GM12891 (cell line): ENCODE measurements at places on chromosomes 3 and 15.

DNA sequence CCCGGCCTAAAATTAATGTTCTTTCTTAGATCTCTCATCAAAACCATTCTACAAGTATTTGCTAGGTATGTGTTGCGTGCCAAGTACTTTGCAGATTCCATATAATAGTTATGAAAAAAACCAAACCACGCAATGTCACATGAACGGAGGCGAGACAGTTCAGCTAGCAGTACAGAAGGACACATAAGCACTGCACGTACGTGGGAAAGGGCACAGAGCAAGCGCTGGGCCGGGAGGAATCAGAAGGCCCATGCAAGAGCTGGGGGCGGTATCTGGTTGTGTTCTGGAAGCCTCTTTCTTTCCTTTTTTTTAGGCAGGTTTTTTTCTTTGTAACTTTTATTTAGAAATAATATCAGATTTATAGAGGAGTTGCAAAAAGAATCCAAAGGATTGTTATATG lies 11.3 kb downstream of the PDIA5 start:
- no peak for DNase-seq

DNA sequence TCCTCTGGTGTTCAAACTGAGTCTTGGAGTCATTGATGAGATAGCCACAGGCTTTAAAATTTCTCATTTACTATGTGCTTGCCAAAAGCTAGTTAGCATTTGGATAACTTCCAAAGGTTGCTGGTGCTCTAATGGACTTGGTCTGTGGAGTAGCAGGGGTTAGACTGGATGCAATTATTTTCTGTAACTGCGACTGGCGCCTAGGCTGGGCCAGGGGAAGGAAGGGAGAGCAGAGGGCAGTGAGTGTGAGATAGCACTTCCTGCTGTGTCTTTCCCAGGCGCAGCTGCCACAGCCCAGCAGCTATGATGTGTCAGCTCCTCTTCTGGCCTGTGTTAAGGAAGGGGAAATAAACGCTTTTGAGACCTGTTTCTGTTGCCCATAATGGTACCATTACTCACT lies 98.6 kb downstream of the MYRIP start:
- no peak for DNase-seq

DNA sequence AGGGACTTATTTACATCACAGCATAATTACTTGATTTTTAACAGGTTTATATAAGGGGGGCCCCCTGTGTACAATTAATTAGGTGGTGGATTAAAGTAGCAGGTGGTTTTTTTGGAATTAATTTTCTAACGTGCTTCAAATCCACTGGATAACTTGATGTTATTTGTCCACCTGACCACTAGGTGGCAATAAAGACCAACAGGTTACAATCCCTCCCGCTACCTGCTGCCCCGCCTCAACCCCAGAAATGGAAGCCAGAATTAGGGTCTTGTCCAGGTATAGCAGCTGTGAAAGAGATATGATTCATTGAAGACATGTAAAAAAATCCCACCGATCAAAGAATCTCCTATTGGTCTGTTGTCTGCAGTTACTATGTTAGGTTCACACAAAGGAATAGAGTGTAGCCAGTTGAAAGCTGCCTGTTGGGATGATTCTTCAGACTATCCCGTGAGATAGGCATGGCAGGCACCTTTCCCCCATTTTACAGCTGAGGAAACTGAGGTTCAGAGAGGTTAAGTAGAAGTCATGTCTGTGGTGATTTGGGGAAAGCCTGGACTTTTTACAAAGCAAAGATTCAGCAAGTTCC lies 44.0 kb downstream of the MFSD1 start:
- no peak for DNase-seq

DNA sequence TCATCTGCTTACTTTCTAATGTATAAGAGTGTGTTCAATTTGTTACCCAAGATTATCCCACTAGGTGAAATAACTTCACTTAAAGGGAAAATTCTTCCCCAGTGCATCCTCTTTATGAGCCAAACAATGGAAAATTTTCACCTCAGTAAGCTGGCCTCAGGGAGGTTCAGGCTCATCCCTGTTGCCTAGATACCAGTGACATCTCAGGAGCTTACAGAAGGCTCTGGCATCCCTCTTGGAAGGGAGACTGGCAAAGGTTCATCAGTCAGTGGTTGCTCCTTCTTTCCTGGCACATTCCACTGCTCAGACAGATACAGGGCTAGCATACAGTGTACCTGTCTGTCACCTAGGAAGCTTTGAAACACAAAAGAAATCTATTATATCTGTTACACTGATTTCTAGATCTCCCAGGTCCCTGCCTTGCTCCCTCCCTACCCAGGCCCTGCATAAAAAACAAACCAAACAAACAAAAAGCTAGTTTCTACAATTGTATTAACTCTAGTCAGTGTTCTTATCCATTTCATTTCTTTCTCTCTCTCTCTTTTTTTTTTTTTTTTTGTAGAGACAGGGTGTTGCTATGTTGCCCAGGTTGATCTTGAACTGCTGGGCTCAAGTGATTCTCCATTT lies 1.7 kb downstream of the IP6K2 start:
- DNase-seq: no peak

GRCh38 chr3:174302746-174303315 lies 556.3 kb upstream of the NAALADL2 start:
- DNase-seq: no peak

DNA sequence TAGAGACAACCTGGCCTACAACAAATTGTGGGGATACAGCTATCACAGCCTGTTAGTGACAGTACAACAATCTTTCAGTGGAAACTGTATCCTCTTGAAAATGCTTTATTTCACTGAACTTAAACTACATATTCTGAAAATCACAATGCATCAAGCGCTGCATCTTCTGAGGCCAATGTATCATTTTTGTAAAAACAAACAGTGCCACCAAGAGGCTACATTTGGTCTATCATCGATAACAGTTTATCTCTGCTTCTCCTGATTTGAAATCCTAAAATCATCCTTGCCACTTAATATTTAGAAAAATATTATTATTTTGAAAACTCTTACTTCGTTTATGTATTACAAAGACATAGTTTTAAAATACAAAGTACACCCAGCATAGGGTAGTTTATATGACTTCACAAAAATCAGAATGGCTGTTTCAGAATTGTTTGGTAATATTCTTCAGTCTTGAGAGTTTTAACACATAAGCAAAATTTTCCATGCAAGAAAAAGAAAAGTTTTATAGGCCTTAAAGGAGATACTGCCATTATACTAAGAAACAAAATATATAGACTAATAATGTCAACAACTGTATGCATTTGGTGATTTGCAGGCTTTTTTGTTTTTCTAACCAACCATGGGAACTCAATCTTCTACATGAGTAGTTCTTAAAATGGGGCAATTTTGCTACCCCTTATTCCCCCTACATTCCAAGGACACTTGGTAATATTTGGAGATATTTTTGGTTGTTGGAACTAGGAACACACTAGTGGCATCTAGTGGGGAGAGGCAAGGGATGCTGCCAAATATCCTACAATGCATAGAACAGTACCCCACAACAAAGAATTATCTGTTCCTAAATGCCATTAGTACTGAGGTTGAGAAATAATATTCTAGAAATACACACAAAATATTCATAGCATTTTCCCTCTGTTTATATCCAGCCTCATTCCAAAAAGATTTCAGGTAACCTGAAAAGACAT lies 42.3 kb downstream of the WDR72 start:
- no peak for DNase-seq

DNA sequence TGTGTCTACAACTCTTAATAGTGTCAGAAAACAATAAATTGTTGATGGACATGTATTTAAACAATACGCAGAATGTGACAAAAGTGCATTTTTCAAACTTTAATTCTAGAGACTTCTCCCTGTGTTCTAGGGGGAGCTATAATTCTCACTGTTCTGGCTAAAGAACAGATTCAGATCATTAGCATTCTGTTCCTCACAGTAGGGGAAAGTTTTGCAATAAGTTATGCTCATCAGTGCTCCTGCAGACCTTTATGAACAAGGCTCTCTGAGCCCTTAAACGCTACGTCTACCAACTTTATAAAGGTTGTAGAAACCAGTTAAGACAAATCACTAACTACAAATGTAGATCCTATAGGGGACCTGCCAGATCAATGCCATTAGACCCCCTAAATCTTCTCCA lies 444.2 kb downstream of the SQOR start:
- DNase-seq: no peak
